ENCODE measurements at places on chromosomes 5 and 9.

DNA sequence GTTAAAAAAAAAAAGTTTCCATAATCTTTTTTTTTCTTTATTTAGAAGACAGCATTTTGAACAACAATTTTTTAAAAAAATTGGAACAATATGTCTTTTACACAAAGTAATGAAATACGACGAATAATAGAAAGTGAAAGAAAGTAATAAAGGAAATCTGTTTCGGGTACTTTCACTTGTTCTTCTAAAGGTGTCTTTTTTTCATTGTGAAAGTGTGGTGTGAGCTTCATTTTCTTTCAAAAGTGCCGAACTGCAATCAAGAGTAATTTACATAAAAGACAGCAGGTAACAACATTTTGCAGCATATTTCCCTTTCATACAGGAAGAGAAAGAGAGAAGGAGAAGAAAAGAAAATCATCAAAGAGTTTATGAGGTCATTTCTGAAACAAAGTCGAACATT is 159.7 kb upstream of the CDH12 start:
- DNase-seq = no peak

- DNase-seq = no peak
Measured at GRCh38 chr5:111854186-111854585, 97.2 kb upstream of the NREP start.

DNA sequence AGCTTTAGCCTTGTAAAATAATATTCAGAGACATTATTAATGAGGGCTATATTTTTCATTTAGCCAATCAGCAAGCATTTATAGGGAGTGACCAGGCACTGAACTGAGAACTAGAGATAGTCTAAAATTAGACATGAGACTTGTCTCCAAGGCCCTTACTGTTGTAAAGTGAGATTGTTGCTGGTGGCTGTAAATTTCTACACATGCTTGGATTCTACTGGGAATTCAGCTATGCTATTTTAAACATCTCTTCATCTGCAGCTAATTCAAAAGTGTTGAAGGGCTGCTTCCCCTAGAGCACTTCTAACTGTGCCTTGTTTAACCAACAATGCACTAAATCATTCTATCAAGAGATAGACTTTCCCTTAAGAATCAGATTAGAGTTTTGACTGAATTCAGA is 67.4 kb downstream of the CHSY3 start:
- DNase-seq = no peak

- DNase-seq = peak; percentile 65
Measured at GRCh38 chr5:160118349-160119141, 705 bp downstream of the PWWP2A start.

- no peak for DNase-seq
Measured at GRCh38 chr5:81665795-81666194, 85.1 kb downstream of the SSBP2 start.

GRCh38 chr5:107542428-107542827 is 128.3 kb downstream of the EFNA5 start:
- peak; percentile 67 for DNase-seq

DNA sequence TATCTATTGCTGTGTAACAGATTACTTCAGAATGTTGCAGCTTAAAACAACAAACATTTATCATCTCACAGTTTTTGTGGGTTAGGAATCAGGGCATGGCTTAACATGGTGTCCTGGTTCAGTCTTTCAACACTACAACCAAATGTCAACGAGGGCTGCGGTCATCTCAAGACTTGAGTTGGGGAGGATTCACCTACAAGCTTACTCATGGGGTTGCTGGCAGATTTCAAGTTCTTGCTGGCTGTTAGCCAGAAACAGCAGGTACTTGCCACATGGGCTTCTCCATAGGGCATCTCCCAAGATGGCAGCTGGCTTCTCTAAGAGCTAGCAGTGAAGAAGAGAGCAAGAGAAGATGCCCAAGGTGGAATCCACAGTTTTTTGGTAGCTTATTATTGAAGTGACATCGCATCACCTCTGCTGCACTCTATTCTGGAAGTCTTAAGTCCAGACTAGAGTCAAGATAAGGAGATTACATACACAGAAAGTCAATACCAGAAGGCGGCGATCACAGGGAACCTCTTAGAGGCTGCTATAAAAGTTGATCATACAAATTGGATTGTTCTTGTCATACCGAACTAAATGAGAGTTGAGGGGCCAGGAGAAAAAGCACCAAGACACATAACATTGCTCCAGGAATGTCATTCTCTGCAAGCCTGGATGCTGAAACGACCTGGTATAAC is 42.2 kb downstream of the C9orf153 start:
- DNase-seq = no peak

Data from AG20443 (cell line).